Sciatic nerve (tissue), 2 donors: ENCODE measurements at places on chromosomes 6 and 20. TPM values are rescaled to one million over a fixed set of nuclear protein-coding genes. Genes with fewer than 3 reads are reported as not detected.

SEMG1 gene
- total RNA-seq, result not detected

DEFB116 gene
- total RNA-seq, result not detected

TMC2 gene
- 0.22 TPM for total RNA-seq

GRCh38 chr20:62845416-62846160 is 16.0 kb downstream of the TCFL5 start:
- no peak for DNase-seq

LY6G6D gene
- total RNA-seq, result not detected

DNA sequence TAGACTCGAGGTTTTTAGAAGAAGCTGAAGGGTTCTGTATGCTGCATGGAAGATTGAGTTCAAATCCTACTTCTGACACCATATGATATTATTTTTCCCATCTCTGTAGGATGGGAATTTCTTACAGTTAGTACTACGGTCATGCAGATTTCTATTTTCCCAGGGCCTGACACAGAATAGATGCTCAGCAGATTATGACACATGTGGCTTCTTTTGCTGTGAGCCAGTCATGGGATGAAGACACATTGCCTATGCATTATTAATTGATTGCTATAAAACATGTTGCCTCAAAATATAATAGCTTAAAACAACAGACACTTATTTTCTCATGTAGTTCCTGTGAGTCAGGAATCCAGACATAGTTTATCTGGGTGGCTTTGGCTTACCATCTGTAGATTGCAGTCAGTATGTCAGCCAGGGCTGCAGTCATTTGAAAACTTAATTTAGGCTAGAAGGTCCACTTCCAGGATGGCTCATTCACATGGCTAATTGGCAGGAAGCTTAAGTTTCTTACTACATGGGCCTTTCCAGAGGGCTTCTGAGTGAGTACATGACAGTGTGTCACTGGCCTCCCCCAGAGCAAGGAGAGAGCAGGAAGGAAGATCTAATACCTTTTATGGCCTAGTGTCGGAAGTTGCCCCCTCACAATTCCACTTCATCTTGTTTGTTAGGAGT is 29.5 kb downstream of the TOP1 start:
- DNase-seq, result no peak

JPH2 gene
- total RNA-seq, result 1.5 TPM
